ENCODE measurements at places on chromosomes 5 and 9.

DNA sequence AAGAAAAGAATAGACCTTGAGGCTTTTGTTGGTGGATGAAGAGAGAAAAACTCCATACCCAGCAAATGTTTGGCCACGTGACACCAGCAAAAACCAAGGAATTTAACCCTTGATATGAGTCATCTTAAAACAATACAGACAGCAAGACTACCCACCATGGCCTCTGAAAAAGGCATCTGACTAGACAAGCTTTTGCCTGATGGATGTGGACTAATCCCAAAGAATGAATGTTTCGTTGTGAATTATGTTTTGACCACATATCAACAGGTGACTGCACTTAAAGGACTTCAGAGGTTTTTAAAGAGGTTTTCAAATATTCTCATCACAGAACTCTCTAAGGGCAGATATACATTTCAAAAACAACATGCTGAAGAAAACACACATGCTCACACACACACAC is 33.0 kb upstream of the SLC1A3 start:
- no peak for DNase-seq

- no peak for DNase-seq
These were observed 25.0 kb downstream of the TTC23L start for GRCh38 chr5:34863946-34864345.

- no peak for DNase-seq
These were observed 7.7 kb downstream of the AHRR start for GRCh38 chr5:329121-329735.

DNA sequence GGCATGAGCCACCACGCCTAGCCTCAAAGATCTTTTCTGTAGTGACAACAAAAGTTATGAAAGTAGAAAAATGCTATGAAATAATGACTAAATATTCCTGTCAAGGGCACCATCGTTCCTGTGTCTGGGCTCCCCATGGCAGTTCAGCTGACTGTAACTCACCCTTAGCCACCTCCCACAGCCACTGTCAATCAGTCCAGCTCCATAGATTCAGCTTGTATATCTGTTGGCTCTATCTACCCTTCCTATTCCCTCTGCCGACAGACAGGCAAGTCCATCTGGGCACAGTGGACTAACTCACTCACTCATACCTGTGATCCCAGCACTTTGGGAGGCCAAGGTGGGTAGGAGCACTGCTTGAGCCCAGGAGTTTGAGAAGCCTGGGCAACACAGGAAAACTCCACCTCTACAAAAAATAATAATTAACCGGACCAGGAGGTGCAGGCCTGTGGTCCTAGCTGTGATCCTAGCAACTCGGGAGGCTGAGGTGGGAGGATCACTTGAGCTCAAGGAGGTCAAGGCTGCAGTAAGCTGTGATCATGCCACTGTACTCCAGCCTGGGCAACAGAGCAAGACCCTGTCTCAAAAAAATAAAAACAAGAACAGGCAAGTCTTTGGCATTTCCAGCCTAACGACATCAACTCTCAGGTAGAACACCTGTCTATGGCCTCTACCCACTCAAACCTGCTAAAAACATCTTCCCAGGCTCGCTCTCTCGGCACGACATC is 6.2 kb downstream of the CAMSAP1 start:
- DNase-seq = no peak

DNA sequence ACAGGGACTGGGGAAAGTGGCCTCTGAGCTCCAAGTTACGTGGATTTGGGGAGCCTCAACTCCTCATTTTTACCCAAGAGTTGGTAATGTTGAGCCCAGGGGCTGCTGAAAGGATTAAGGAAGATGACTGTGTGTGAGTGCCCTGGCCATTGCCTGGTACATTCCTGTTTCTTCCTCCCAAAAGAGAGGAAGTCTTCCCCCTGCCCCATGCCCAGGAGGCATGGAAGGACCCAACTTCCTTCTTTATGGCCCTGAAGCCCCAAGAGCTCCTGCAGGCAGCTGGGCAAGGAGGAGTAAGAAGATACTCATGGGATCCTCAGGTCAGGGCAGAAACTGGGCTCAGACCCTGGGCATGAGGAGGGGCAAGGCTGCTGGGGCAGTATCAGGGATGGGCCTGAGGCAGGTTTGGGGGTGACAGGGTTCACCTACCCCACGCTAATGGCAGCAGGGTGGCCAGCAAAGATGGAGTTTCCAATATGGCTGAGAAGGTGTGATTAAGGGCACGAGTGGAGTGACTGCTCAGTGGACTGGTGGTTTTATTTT is 118.3 kb upstream of the MVB12B start:
- no peak for DNase-seq

DNA sequence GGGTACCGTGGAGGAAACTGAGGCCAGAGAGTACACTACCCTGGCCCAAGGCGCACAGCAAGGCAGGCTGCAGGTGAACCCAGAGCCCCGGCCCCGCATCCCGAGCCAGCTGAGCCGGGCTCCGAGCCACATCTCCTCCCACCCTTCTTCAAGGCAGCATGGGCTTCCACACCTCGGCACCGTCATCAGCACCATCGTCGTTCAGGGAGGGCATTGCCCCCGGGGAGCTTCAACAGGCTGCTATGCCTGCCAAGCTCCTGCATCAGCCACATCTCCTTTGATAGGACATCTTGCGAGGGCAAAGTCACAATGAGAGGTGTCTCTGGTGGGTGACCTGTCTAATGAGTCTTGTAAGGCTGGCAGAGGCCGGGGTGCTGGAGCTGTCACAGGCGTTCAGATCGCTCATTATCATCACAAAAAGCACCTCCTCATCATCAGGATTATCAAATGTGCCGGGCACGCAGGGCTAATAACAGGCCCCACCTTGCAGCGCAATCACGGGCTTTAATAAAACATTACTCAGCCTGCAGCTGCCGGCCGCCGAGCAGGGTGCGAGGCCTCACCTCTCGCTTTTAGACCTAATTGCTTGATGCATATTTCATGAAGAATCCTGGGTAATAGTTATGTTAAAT is 20.0 kb upstream of the SLC25A51 start:
- no peak for DNase-seq

GRCh38 chr9:76608575-76609273 is 149.7 kb downstream of the GCNT1 start:
- no peak for DNase-seq

- no peak for DNase-seq
These were observed 51.9 kb upstream of the SNAPC3 start for GRCh38 chr9:15370466-15371447.

GRCh38 chr9:129140397-129141065 is 29.3 kb downstream of the PTPA start:
- DNase-seq = peak; percentile 5

GRCh38 chr5:68049053-68049713 is 166.4 kb upstream of the PIK3R1 start:
- no peak for DNase-seq

- DNase-seq = no peak
These were observed 16.2 kb downstream of the CLINT1 start for GRCh38 chr5:157842787-157843186.

- DNase-seq = peak; percentile 1
These were observed 25.9 kb upstream of the AP3B1 start for GRCh38 chr5:78320401-78320800.

Data from naive B cell (primary cell).